ENCODE measurements at places on chromosomes 12 and 14. TPM values are rescaled to one million over a fixed set of nuclear protein-coding genes. Genes with fewer than 3 reads are reported as not detected.

SLC10A1 gene
- not detected for total RNA-seq

RNASE3 gene
- not detected for total RNA-seq

REM2 gene
- total RNA-seq = 1.4 TPM

GRCh38 chr14:34895277-34895676, 20.1 kb upstream of the BAZ1A start:
- H3K4me1 ChIP-seq = no peaks in the 10 kb centered on the region
- no peaks in the 10 kb centered on the region for H3K27me3 ChIP-seq
- H3K4me3 ChIP-seq = no peak overlapping the region
- no peak for DNase-seq
- H3K36me3 ChIP-seq = no peaks in the 10 kb centered on the region

- no peak overlapping the region for H3K4me3 ChIP-seq
- H3K4me1 ChIP-seq = no peaks in the 10 kb centered on the region
- H3K27ac ChIP-seq = no peak overlapping the region
- no peaks in the 10 kb centered on the region for H3K27me3 ChIP-seq
These were observed 7.7 kb downstream of the FBXW8 start for GRCh38 chr12:116918464-116918863.

DNA sequence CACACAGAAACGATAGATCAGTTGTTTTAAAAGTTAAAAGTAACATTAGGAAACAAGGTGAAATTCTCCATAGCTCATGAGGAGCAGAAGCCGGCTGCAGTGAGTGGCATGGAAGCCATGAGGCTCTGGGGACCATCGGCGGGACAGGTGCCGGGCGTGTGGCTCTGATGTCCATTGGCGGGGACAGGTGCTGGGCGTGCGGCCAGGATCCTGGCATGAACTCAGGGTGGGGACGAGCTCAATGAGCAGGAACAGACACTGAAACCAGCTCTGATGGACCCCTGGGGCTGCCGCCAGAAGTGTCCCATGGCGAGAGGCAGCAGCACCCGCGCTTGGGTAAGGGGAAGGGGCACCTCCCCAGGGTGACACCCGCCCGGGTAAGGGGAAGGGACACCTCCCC, 75.1 kb downstream of the NOC4L start:
- no peaks in the 10 kb centered on the region for H3K36me3 ChIP-seq
- no peak overlapping the region for H3K4me3 ChIP-seq
- H3K4me1 ChIP-seq = no peaks in the 10 kb centered on the region
- no peak for DNase-seq

- peaks cover 21% of the 10 kb centered on the region for H3K4me1 ChIP-seq
- peak overlapping the region; percentile 89 for H3K4me3 ChIP-seq
- peak overlapping the region; percentile 96 for H3K27ac ChIP-seq
- H3K27me3 ChIP-seq = no peaks in the 10 kb centered on the region
- H3K36me3 ChIP-seq = peaks cover 40% of the 10 kb centered on the region
These were observed 12.8 kb downstream of the ZFHX2 start for GRCh38 chr14:23538785-23539184.

- H3K4me1 ChIP-seq = no peaks in the 10 kb centered on the region
- H3K27ac ChIP-seq = no peak overlapping the region
- H3K36me3 ChIP-seq = 0 out of 2 replicates have a peak, but pooled peaks cover 2% of the 10 kb centered on the region
- H3K27me3 ChIP-seq = no peaks in the 10 kb centered on the region
These were observed 38.0 kb upstream of the CPM start for GRCh38 chr12:68970951-68971350.

CALM1 gene
- 354 TPM for total RNA-seq

- DNase-seq = no peak
- H3K27me3 ChIP-seq = no peaks in the 10 kb centered on the region
- no peaks in the 10 kb centered on the region for H3K4me1 ChIP-seq
- H3K4me3 ChIP-seq = no peak overlapping the region
- peaks cover 19% of the 10 kb centered on the region for H3K36me3 ChIP-seq
These were observed 194.3 kb downstream of the CAPZA3 start for GRCh38 chr12:18932211-18932610.

DNA sequence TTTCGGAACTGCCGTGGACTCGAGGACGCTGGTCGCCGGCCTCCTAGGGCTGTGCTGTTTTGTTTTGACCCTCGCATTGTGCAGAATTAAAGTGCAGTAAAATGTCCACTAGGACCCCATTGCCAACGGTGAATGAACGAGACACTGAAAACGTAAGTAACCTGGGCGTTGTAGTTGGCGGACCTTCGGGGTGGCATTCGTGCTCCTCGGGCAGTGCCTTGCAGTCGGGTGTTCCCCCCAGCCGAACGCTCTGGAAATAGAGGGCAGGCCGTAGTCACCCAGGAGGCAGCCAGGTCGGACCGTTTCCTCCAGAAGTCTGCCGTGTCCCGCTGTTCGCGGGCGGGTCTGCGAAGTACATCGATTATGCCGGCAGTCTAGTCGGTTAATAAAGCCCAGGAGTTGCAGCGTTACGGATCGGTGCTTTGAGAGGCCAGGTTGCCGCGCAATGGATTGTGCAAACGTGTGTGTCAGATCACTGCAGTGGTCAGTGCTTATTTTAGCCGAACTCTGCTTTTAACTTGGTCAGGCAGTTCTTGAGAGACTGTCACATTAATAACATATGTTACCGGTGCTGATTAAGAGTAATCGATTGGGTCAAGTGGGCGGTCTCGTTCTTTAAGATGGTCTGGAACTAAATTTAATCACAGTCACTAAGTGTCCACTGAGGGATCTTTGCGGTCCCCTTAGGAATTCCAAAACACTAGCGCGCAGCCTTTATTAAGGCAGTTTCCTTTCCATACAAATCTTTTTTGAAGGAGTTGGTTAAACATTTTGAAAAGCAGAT, 906 bp downstream of the MARK3 start:
- DNase-seq = no peak
- no peaks in the 10 kb centered on the region for H3K4me1 ChIP-seq
- H3K36me3 ChIP-seq = peaks cover 5% of the 10 kb centered on the region
- H3K27ac ChIP-seq = no peak overlapping the region
- H3K4me3 ChIP-seq = peak overlapping the region; percentile 99
- H3K27me3 ChIP-seq = no peaks in the 10 kb centered on the region

- no peaks in the 10 kb centered on the region for H3K4me1 ChIP-seq
- no peaks in the 10 kb centered on the region for H3K36me3 ChIP-seq
- no peak overlapping the region for H3K4me3 ChIP-seq
- no peak overlapping the region for H3K27ac ChIP-seq
- H3K27me3 ChIP-seq = no peaks in the 10 kb centered on the region
These were observed 74.8 kb downstream of the HECTD4 start for GRCh38 chr12:112307317-112308011.

DNA sequence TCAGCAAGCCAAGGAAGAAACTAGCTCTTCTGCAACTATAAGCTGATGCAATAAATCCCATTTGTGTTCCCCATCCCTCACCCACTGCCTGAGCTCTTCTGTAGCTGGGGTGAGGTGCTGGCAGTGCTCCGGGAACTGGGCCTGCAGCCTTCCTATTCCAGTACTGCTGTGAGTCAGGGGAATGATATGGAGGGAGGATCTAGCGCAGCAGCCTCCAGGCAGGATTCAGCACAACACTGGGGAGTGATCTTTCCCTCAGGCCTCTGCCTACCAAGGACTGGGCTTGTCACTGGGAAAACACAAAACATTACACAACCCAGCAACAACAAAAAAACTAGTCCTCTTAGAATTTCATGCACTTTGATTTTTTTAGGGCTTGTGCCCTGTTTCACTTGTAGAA, 58.7 kb downstream of the ST8SIA1 start:
- H3K36me3 ChIP-seq = peaks cover 11% of the 10 kb centered on the region
- H3K4me3 ChIP-seq = no peak overlapping the region
- H3K27ac ChIP-seq = no peak overlapping the region

GRCh38 chr14:68137704-68138619, 318.4 kb downstream of the RAD51B start:
- no peaks in the 10 kb centered on the region for H3K27me3 ChIP-seq
- H3K4me1 ChIP-seq = no peaks in the 10 kb centered on the region
- H3K4me3 ChIP-seq = no peak overlapping the region
- no peaks in the 10 kb centered on the region for H3K36me3 ChIP-seq
- peak; percentile 96 for DNase-seq

- no peak for DNase-seq
- peaks cover 5% of the 10 kb centered on the region for H3K36me3 ChIP-seq
- no peaks in the 10 kb centered on the region for H3K27me3 ChIP-seq
These were observed 132.0 kb downstream of the PPM1H start for GRCh38 chr12:62802984-62803383.

- no peaks in the 10 kb centered on the region for H3K27me3 ChIP-seq
- H3K4me1 ChIP-seq = no peaks in the 10 kb centered on the region
- H3K27ac ChIP-seq = no peak overlapping the region
- peaks cover 2% of the 10 kb centered on the region for H3K36me3 ChIP-seq
These were observed 389 bp downstream of the OR4K13 start for GRCh38 chr14:20035449-20035848.

DNA sequence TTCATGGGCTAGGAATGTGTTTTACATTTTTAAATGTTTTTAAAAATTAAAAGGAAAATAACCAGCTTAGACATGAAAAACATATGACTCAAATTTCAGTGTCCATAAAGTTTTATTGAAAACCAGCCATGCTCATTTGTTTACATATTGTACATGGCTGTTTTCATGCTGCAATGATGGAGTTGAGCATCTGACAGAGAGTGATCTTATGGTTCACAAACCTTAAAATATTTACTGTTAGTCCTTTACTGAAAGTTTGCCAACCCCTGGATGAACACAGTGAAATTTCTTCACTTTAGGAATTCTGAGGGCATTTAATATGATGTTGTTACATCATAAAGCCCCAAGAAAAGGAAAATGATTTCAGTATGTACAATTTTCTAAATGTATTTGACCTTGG, 16.1 kb downstream of the RASSF9 start:
- no peak overlapping the region for H3K4me3 ChIP-seq
- DNase-seq = no peak

PROX2 gene
- total RNA-seq = not detected

MRPL52 gene
- total RNA-seq = 190 TPM

- H3K4me3 ChIP-seq = no peak overlapping the region
- H3K36me3 ChIP-seq = peaks cover 32% of the 10 kb centered on the region
- H3K4me1 ChIP-seq = no peaks in the 10 kb centered on the region
- H3K27me3 ChIP-seq = no peaks in the 10 kb centered on the region
- no peak overlapping the region for H3K27ac ChIP-seq
- no peak for DNase-seq
These were observed 14.6 kb downstream of the SIVA1 start for GRCh38 chr14:104767634-104767918.

GRCh38 chr12:78641837-78642423, 222.6 kb upstream of the SYT1 start:
- H3K27me3 ChIP-seq = no peaks in the 10 kb centered on the region
- no peak overlapping the region for H3K4me3 ChIP-seq
- no peak for DNase-seq
- H3K27ac ChIP-seq = no peak overlapping the region
- no peaks in the 10 kb centered on the region for H3K36me3 ChIP-seq
- no peaks in the 10 kb centered on the region for H3K4me1 ChIP-seq

- DNase-seq = no peak
- H3K4me1 ChIP-seq = no peaks in the 10 kb centered on the region
- no peak overlapping the region for H3K27ac ChIP-seq
- no peaks in the 10 kb centered on the region for H3K36me3 ChIP-seq
- H3K4me3 ChIP-seq = no peak overlapping the region
- no peaks in the 10 kb centered on the region for H3K27me3 ChIP-seq
These were observed 60.9 kb upstream of the ZFP36L1 start for GRCh38 chr14:68853749-68854148.

- no peaks in the 10 kb centered on the region for H3K4me1 ChIP-seq
- H3K27me3 ChIP-seq = no peaks in the 10 kb centered on the region
- no peak overlapping the region for H3K27ac ChIP-seq
- DNase-seq = no peak
- no peaks in the 10 kb centered on the region for H3K36me3 ChIP-seq
These were observed 174.6 kb upstream of the SFSWAP start for GRCh38 chr12:131536337-131536736.

DNA sequence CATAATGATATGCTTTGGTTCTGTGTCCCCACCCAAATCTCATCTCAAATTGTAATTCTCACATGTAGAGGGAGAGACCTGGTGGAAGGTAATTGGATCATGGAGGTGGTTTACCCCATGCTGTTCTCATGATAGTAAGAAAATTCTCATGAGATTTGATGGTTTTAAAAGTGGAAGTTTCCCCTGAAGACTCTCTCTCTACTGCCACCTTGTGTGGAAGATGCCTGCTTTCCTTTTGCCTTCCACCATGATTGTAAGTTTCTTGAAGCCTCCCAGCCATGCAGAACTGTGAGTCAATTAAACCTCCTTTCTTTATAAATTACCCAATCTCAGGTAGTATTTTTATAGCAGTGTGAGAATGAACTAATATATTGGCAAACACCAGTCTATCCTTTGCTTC, 260.4 kb upstream of the PPFIA2 start:
- H3K4me1 ChIP-seq = no peaks in the 10 kb centered on the region
- H3K4me3 ChIP-seq = no peak overlapping the region
- DNase-seq = no peak

DNA sequence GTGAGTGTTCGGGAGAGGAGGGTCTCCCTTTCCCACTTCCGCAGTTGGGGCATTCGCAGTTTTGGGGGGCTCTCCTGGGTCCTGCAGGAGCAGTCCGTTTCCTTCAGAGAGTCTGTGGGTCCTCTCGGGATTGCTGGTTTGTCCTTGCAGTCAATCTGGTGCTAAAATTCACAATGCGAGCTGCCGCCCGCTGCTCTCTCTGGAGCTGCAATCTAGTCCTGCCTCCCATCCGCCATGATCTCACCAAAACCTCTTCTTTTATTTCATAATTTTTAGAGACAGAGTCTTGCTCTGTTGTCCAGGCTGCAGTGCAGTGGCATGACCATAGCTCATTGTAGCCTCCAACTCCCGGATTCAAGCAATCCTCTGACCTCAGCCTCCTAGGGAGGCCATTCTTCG, 22.5 kb downstream of the RNFT2 start:
- no peak overlapping the region for H3K4me3 ChIP-seq
- H3K27ac ChIP-seq = no peak overlapping the region
- H3K4me1 ChIP-seq = no peaks in the 10 kb centered on the region
- no peaks in the 10 kb centered on the region for H3K27me3 ChIP-seq

DNA sequence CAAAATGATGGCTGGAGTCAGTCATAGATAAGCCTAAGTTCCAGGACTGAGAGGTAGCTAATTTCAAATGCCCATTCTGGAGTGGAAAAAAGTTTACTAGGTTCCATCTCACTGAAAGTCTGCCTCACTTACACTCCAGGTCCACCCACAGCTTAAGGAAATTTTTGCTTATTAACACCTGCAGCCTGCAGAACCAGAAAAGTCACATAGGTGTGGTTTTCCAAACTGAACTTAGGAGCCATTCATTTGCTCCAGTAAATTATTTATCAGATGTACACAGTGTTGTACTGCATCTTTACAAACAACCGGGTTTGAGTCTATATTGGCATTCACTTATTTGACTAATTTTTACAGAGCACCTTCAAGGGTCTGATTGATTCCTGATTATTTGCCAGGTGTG, 157.4 kb upstream of the ARID2 start:
- no peaks in the 10 kb centered on the region for H3K4me1 ChIP-seq
- no peak overlapping the region for H3K27ac ChIP-seq
- no peak for DNase-seq
- no peaks in the 10 kb centered on the region for H3K27me3 ChIP-seq
- H3K4me3 ChIP-seq = no peak overlapping the region
